Activated CD8-positive, alpha-beta memory T cell treated with anti-CD3 and anti-CD28 coated beads for 4 hours (primary cell): ENCODE measurements at places on chromosomes 4 and X.

- no peak for DNase-seq
These were observed 72.5 kb downstream of the C4orf46 start for GRCh38 chr4:158599150-158599549.

DNA sequence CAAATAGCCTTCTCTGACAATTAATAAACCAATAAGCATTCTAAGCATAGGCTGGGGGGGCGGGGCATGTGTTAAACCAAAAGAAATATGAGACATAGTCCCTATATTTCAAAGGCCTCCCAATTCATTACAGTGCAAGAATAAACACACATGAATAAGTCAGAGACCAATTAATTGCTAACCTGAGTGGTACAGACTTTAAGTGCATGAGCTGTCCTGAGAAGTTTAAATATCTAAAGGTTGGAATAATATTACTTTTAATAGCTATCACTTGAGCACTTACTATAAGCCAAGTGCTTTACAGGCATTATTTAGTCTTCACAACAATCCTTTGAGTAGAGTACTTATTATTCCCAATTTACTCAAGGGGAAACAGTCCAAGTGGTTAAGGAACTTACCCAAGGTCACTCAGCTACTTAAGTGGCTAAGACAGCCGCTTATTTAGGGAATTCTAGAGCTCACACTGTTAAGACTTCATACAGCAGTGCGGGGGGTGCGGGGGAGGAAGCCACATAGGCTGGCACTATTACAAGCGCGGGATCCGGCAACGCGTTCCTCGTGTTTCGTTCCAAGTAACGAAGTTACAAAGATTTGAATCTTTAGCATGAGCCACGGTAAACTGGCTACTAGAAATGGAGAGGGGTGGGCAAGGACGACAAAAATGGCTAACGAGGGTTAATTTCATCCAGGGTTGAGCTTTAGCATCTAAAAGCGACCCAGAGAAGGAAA, 1.4 kb downstream of the THOC2 start:
- no peak for DNase-seq

- no peak for DNase-seq
These were observed 511.3 kb downstream of the TRIML1 start for GRCh38 chr4:188650516-188650915.

GRCh38 chr4:80948141-80948540, 82.4 kb upstream of the BMP3 start:
- no peak for DNase-seq

DNA sequence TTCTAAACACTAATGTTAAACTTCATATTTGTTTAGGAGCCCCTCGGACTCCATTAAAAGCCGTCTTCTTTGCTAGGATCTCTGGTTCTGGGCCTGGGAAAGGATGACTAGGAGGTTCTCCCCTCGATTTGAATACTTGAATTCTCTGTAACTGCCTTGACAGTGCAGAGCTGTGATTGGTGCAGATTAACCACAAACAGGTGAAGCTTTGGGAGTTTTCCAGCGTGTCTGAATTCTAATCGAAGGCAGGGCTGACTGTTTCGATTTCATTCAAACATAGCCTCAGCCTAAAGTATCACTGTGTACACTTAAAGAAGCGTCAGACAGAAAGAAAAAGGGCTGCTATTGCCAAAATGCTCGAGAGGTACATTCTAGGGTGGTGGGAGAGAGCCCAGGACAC, 29.0 kb downstream of the TFDP3 start:
- no peak for DNase-seq

DNA sequence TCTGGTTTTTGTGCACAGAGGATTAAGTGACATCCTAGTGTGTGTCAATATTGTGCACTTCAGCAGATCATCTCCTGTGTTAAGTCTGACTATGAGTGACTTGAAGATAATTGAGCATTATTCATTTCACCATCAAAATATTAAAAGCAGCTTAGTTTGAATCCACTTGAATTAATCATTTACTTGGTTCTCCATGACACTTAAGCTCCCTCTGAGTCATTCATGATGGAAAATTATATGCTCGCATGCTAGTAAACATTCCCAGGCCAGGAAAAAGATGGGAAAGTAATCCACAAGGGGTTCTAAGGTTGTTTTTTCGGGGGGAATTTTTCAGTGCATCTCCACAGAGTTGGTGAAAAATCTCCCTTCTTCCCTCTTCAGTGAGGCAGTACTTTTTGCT, 97.2 kb upstream of the EOLA2 start:
- no peak for DNase-seq

GRCh38 chr4:1360423-1361283, 13.6 kb downstream of the UVSSA start:
- DNase-seq = no peak

GRCh38 chr4:165505958-165506837, 127.4 kb downstream of the CPE start:
- no peak for DNase-seq

DNA sequence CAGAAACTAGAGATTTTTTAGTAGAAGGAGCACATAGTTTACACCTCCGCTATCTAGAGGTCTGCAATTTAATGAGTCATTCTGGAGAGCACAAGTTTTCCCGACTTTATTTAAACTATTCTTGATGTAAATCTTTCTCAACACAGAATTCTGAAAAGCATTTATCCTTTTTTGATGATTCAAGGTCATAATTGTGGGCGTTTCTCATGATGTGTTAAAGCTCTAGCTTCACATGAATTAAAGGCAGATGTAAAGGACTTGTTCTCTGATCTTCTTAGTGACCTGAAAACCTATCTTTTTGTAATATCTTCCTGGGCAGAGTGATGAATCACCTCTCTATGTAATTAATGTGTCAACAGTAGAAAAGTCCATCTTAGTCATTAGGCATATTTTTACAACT, 128.8 kb downstream of the COMMD8 start:
- no peak for DNase-seq

- peak; percentile 31 for DNase-seq
These were observed 51.7 kb upstream of the CHRNA9 start for GRCh38 chr4:40283413-40283812.

DNA sequence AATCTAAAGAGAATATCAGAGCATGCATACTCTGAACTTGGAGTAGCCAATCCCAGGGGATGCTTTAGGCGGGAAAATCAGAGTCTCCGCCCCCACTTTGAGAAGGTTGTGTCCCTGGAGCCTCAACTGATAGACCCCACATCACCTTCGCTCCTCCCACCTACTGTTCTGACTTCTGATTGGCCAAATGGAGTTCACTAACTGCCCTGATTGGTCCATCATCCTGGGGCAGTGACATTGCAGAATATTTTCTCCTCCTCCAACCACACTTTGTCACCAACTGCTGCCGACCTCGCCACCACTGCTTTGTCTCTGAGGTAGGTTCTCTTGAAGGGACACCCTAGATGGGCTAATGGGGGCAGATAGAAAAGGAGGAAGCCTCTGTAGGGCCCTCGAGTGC, 22.7 kb upstream of the SPACA5B start:
- DNase-seq = no peak

- no peak for DNase-seq
These were observed 2.5 kb upstream of the SLC2A9 start for GRCh38 chr4:10023806-10024205.

- DNase-seq = no peak
These were observed 30.9 kb downstream of the FAM9C start for GRCh38 chrX:13013363-13014110.

GRCh38 chrX:155880586-155881157, 473 bp upstream of the VAMP7 start:
- no peak for DNase-seq

DNA sequence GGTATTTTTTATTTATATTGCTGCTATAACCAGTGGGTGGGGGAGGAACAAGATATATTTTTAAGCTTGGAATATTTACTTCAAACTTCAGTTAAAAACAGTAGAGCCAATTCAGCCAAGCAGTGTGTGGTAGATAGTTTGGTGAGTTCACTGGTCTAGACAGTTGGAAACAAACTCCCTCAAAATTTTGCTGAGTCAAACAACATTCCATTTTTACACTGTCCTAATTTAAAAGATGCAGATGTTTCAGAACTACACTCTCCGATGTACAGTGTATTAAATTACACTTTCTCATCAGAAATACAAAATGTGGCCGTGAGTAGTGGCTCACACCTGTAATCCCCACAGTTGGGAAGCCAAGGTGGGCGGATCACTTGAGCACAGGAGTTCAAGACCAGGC, 23.3 kb downstream of the PRKX start:
- DNase-seq = no peak

- DNase-seq = no peak
These were observed 43.4 kb downstream of the SHROOM2 start for GRCh38 chrX:9829308-9830267.

- no peak for DNase-seq
These were observed 64.7 kb downstream of the TMEM156 start for GRCh38 chr4:38967260-38968095.

GRCh38 chr4:61911313-61911756, 711.2 kb downstream of the ADGRL3 start:
- DNase-seq = no peak

DNA sequence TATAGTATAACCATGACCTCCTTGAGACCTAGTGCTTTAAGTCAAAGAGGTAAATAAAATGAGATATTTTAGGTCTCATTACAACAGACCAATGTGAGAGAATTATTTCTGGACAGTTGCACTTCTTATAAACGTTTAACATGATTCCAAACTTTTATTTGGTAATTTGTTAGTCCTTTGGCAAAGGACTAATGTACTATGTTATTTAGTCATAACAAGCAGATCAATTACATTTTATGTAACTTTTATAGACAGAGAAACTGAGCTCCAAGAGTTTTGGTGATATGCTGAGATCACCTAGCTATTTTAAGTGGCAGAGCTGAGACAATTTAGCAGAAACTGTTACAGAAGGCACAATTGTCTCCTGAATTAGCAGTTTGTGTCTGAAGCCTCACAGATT, 2.6 kb upstream of the SNCA start:
- DNase-seq = no peak

- no peak for DNase-seq
These were observed 35.0 kb upstream of the SLC4A4 start for GRCh38 chr4:71303850-71304249.

- no peak for DNase-seq
These were observed 199.5 kb upstream of the DIPK2B start for GRCh38 chrX:45400027-45400779.

DNA sequence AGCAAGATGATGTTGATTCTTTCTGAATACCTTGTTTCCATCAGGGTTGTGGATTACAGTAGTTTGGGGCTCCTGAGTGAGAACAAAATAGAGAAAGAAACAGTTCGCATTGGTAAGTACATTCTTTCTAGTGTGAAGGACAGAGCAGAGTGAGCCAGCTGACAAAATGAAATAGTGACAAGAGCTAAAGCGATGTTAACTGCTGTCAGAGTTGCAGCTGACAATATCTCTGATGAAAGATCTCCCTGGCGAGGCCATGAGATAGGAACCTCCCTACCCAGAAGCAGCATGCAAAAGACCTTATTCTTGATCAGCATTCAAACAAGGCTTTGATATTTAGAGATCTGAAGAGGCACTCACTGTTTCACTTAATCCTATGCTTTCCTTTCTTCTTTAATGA, 258.6 kb downstream of the CAMK2D start:
- DNase-seq = no peak

GRCh38 chrX:386239-386767, 404 bp downstream of the PPP2R3B start:
- DNase-seq = peak; percentile 28

DNA sequence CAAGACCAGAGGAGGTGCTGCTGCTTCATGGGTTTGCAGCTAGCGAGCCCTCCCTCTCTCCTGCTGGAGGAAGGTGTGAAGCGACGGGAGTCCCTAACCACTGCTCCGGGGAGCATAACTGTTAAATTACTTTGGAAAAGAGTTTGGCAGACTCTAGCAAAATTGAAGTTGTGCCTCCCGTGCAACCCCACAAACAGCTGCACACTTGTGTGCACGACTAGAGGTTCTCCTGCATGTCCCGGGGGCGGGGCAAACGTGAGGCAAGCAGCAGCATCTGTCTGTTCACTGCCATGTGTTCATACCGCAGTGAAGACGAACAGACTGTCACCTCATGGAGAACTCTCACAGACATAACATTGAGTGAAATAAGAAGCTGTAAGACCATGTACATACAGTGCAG, 34.5 kb downstream of the TNIP2 start:
- no peak for DNase-seq

- DNase-seq = no peak
These were observed 94.0 kb downstream of the COL4A6 start for GRCh38 chrX:108344216-108344615.
